ENCODE measurements at places on chromosomes 5 and 9. TPM values are rescaled to one million over a fixed set of nuclear protein-coding genes. Genes with fewer than 3 reads are reported as not detected.

UBE2D2 gene
- total RNA-seq = 80.3 TPM

MYMK gene
- not detected for total RNA-seq

TGFBI gene
- 606 TPM for total RNA-seq

PLPP7 gene
- total RNA-seq = 8.5 TPM

CDKN2B gene
- 21.8 TPM for total RNA-seq

PCDHA3 gene
- not detected for total RNA-seq

HDAC3 gene
- total RNA-seq = 53.9 TPM

BAAT gene
- not detected for total RNA-seq

PCDHA1 gene
- total RNA-seq = not detected

C5orf52 gene
- total RNA-seq = not detected

SPINK13 gene
- not detected for total RNA-seq

EGFL7 gene
- total RNA-seq = 72.6 TPM

PCDHGA9 gene
- total RNA-seq = 1.4 TPM

CAVIN4 gene
- 1.2 TPM for total RNA-seq

PCDHA13 gene
- total RNA-seq = not detected

ST8SIA4 gene
- total RNA-seq = 0.85 TPM

DND1 gene
- total RNA-seq = not detected

FBXL7 gene
- 17.2 TPM for total RNA-seq

MAP3K1 gene
- total RNA-seq = 3.5 TPM

FOXD4L4 gene
- total RNA-seq = not detected

LSM11 gene
- 2.6 TPM for total RNA-seq

TESK1 gene
- 20.8 TPM for total RNA-seq

PLAC8L1 gene
- total RNA-seq = not detected

PLCXD3 gene
- 11.1 TPM for total RNA-seq

QRFP gene
- total RNA-seq = not detected

ARHGEF28 gene
- total RNA-seq = 7.9 TPM

OBP2B gene
- total RNA-seq = not detected

ANKRD34B gene
- total RNA-seq = not detected

N4BP3 gene
- total RNA-seq = under 0.01 TPM

LRRC70 gene
- 0.51 TPM for total RNA-seq

ANKRD18A gene
- total RNA-seq = not detected

IL5 gene
- total RNA-seq = not detected

ALDH1B1 gene
- total RNA-seq = 22.5 TPM

GRIN3A gene
- not detected for total RNA-seq

FOXD4L5 gene
- total RNA-seq = 0.94 TPM

DMRTA1 gene
- 0.12 TPM for total RNA-seq

PPIC gene
- 41.5 TPM for total RNA-seq

DOCK2 gene
- 0.23 TPM for total RNA-seq

SLC6A19 gene
- total RNA-seq = not detected

C5orf15 gene
- total RNA-seq = 58.6 TPM

ARL14EPL gene
- not detected for total RNA-seq

PTPN3 gene
- 0.23 TPM for total RNA-seq

RFX3 gene
- total RNA-seq = 0.58 TPM

CDC23 gene
- 13.1 TPM for total RNA-seq

ALDH7A1 gene
- total RNA-seq = 24.3 TPM

SNCAIP gene
- total RNA-seq = 1.8 TPM

RIMOC1 gene
- total RNA-seq = 33.7 TPM

CDC25C gene
- 0.12 TPM for total RNA-seq

PLGRKT gene
- 21.1 TPM for total RNA-seq

INSL6 gene
- not detected for total RNA-seq

CDH9 gene
- total RNA-seq = not detected

Measured in pericardium fibroblast (primary cell).